ENCODE measurements at places on chromosomes 5 and 9.

GRCh38 chr5:37740331-37741066 lies 99.3 kb downstream of the GDNF start:
- no peak for DNase-seq

- no peak for DNase-seq
Measured at GRCh38 chr9:134816264-134816663, 64.3 kb upstream of the FCN2 start.

GRCh38 chr9:112640311-112640710 lies 77.6 kb downstream of the INIP start:
- DNase-seq = no peak

- DNase-seq = no peak
Measured at GRCh38 chr5:167982-168660, 23.2 kb upstream of the LRRC14B start.

DNA sequence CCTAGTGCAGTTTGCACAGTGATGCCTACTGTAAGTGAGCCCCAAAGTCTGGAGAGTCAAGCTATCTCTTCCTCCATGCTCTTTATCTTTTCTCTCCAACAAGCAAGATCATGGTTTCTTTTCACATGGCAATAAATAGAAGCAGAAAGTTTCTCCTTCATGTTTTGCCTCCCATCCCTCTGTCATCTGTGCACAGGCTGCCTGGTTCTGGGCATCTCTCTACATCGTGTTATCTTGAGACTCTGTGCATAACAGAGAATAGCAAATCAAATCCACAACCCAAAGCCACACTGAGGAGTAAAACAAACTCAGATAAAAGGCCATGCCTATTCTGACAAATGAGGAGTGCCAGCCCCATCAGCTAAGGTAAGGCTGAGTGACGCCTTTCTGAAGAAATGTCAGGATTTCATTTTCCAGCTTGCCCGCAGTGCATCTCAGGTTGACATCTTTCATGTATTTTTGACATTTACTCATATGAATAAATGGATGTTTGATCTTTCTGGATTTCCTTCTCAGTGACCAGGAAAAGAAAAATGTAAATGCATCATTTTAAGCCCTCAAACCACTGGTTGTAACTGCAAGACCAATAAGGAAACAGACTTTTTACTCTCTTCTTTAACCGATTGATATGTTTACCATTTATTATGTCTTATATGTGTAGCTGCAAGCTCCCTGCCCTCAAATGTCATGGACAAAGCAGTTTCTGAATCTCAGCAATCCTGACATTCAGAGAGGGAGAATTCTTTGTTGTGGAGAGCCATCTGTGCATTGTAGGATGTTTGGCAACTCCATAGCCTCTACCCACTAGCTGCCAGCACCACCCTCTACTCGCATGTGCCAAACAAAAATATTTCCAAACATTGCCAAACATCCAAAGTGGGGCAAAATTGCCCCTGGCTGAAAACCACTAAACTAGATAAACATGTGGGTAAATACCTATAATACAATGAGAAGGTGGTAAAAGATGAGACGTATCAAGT lies 49.2 kb upstream of the ACO1 start:
- DNase-seq = no peak

DNA sequence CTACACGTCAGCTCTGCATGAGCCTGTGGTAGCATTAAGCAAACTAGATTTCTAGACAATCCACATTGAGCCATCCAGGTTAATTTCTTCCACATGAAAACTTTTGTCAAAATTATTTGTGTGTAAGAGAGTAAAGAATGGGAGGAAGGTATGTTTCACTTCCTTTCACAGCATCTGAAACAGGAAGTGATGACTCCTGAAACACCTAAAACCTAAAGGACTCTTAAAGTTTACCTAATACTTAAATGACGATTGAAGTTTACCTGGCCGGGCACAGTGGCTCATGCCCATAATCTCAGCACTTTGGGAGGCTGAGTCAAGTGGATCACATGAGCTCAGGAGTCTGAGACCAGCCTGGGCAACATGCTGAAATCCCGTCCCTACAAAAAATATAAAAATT lies 223.8 kb downstream of the CEMIP2 start:
- DNase-seq = no peak

DNA sequence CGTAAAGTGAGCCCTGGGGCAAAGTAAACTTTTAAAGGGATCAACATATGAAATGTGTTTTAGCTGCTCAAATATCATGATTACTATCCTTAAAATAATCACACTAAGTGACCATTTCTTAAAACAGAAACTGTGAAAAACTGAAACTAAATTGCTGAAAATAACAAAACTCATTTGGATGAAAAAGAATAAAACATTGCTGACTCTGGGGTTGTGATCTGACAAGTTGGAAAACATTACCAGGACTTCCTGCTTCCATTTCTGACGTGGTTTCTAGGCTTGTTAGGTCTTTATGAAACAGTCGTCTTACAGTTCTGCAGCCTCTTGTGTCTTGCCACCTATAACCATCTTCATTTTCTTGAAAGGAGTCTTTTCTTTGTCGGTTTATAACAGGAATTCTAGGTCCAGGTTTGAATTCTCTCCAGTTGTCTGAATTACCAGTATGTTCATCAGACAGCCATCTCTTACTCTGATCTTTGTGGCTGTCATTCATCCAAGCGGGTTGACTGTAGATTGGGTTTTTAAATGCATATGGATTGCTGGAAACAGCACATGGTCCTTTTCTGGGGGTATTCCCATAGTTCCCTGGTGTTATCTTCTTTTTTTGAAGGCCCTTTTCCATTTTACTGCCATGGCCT lies 1.7 kb downstream of the TUT7 start:
- no peak for DNase-seq

GRCh38 chr9:31759703-31760102 lies 624.7 kb upstream of the ACO1 start:
- no peak for DNase-seq

GRCh38 chr5:146894753-146895521 lies 16.4 kb upstream of the PPP2R2B start:
- DNase-seq = no peak

DNA sequence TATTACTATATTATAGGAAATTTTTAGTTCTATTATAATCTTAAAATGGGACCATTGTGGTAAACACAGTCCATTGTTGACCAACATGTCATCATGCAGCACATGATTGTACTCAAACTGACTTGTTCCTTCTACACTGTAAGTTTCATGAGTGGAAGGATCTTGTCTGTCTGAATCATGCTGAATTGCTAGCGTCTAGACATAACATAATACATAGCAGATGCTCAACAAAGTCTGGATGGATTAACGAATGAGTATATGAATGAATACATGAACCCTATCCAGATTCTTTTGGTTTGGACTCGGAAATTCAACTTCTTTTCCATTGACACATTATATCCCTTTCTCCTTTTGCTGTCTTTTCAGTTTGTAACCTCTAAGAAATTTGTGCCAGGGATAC lies 429.2 kb upstream of the SGCD start:
- no peak for DNase-seq

GRCh38 chr9:2597483-2597882 lies 24.1 kb upstream of the VLDLR start:
- no peak for DNase-seq

DNA sequence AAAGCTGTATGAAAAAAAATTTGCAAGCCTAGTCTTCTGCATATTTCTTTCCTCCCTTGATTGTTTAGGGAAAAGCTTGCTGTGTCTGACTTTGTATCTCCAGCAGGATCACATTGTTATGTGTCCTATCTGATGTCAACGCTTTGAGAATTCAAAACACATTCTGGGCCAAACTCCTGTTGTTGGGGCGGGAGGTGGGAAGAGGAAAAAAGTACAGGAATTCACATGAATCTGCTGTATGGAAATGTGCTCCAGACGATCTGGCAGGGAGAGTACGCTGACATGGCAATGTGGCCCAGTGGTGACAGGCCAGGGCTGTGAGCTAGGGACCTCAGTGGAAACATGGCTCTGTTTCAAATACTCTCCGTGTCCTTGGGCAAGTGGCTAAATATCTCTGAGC lies 87.4 kb upstream of the GNA14 start:
- DNase-seq = no peak

GRCh38 chr5:110549301-110549700 lies 177.2 kb downstream of the TMEM232 start:
- DNase-seq = no peak

DNA sequence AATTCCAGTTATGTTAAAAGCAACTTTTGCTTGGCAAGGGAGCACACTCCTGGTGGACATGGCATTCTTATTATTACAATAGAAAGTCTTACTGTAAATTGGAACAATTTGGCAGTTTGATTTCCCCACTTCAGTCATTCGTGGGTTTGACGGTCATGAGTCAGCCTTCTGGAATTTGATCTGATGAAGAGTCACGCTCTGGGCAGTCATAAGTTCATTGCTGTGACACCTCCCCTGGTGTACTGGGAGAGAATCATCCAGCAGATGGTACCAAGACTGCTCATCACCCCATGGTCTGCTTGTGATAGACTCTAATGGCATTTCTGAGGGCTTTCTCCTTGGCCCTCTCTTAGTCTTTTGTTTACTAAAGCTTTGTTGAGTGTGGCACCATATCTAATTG lies 53.8 kb downstream of the GLRA1 start:
- no peak for DNase-seq
